ENCODE measurements at places on chromosomes 11 and 22. TPM values are rescaled to one million over a fixed set of nuclear protein-coding genes. Genes with fewer than 3 reads are reported as not detected.

- peak; percentile 61 for DNase-seq
Measured at GRCh38 chr22:17786435-17787161, 12.3 kb upstream of the BID start.

GRCh38 chr11:62669420-62670161 is 1.9 kb upstream of the UQCC3 start:
- no peak for DNase-seq

USP47 gene
- total RNA-seq, result 178 TPM

DNA sequence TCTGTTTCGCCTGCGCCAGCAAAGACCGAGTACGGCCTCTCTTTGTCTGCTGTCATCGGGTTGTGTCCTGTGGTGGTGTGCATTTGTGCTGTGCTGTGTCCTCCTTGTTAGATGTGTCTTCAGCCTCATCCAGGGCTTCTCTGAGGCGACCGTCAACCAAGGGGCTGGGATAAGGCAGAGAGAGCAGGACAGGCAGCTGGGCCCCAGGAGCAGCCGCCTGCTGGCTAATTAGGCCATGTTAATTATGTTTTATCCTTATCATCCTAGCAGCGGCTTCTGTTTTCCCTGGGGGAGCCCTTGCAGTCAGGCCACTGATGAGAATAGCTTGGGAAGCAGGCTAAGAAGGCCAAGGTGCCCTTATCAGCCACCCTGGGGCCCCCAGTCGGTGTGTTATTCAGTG is 40.7 kb upstream of the TTC12 start:
- DNase-seq, result no peak

DNA sequence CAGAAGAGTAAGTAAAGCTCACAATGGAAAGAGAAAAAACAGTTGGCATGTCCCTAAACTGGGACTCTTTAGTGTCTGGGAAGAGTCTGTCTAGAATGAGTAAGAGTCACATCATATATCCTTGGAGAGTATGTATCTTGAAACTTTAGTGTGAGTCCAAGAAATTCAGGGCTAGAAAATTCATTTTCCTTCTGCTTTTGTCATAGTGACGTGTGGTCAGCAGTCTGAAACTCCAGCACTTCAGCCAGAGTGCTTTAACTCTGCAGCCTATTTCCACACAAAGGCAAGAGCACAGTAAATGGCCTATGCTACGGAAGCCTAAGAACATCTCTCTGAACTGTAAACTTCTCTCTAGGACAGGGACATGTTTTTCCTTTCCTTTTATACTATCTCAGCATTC is 174.1 kb downstream of the FAM181B start:
- DNase-seq, result no peak

OR8G1 gene
- not detected for total RNA-seq

DNA sequence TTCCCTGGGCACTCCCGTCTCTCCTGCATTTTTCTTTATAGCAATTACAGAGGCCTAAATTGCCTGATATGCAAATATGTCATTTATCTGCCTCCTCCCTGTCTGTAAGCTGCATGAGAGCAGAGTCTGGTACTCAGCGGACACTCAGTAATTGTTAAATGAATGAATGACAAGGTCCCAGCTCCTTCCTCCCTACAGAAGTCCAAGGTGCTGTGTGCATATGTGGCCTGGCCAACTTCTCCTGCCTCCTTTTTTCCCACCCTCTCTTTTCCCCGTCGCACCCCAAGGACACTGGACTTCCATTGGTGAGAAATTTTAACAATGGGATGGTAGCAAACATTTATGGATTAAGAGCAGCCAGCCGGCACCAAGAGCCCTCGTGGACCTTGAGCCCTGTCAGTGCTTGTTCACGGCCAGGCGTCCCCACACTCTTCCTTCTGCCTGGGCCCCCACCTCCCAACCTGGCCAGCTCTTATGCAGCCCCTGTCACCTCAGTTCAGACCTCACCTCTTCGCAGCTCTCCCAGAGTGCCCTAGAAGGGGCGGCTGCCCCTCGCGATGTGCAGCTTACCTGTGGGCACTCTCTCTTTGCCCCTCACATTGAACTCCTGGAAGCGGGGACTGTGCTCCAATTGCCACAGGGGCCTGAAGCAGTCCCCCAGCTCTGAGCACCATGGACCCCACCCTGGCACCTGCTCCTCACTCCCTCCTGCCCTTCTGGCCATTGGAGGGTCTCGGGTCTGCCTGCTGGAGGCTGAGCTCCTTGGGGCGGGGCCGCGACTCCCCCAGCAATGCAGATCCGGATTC is 1.5 kb downstream of the TMPRSS6 start:
- DNase-seq, result no peak

UBQLN3 gene
- not detected for total RNA-seq

All from tongue (tissue), 3 donors.